Endothelial cell (in vitro differentiated cells): ENCODE measurements at places on chromosomes 1 and 21. TPM values are rescaled to one million over a fixed set of nuclear protein-coding genes. Genes with fewer than 3 reads are reported as not detected.

DNA sequence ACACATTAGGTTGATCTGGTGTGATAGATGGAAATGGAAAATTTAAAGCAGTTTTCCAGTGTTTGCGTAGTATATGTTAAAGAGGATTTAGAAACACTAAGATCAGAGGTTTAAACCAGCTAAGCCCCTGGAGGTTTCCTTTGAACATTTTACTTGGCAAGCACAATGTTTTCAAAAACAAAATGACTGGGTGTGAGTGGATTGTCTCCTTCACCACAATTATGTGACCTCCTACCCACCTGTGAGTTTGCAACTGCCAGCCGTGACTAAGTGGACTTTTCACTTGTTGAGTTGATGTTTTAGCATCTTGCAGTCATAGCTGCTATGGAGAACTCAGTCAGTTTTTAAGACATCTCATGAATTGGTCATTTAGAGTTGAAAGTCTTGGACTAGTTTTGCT lies 4.7 kb downstream of the CCDC190 start:
- no peak for DNase-seq

GRCh38 chr1:50175719-50176639 lies 67.3 kb downstream of the ELAVL4 start:
- DNase-seq = no peak

The CLCA1 gene
- not detected for total RNA-seq

GRCh38 chr1:211699059-211699458 lies 23.6 kb upstream of the NEK2 start:
- no peak for DNase-seq

DNA sequence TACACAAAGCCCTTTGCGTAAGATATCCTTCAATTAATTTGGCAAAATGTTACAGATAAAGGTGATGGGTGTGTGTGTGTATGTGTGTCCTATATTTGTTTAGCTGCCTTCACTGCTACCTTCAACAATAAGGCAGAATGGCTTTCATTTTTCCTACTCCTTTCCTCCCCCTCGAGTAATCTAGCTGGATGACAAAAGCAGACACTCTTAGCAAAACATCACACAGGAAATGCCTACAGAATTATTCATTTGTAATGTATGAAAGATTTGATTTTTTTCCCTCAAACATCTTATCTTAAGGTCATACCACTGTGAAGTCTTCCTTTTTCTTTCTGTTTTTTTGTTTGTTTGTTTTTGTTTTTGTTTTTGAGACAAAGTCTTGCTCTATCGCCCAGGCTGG lies 10.6 kb downstream of the PTPN22 start:
- DNase-seq = no peak

DNA sequence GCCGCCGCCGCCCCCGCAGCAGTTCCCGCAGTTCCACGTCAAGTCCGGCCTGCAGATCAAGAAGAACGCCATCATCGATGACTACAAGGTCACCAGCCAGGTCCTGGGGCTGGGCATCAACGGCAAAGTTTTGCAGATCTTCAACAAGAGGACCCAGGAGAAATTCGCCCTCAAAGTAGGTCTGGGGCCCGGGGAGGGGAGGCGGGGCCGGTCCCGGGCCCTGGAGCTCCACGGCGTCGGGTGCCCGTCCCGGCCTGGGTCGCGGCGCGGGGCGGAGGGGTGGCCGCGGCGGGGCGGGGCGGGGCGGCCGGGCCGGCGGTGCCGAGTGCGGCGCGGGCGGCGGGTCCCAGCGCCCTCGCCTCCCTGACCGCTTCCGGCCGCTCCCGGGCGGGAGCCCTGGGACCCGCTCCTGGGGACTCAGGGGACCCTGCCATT lies 646 bp downstream of the MAPKAPK2 start:
- peak; percentile 39 for DNase-seq

The NMNAT2 gene
- total RNA-seq = 1.7 TPM
